ENCODE measurements at places on chromosomes 1 and 21.

- no peak for DNase-seq
These were observed 1092.7 kb downstream of the PLA2G4A start for GRCh38 chr1:187921426-187921825.

- DNase-seq, result no peak
These were observed 9.6 kb downstream of the PTPRU start for GRCh38 chr1:29245876-29246275.

DNA sequence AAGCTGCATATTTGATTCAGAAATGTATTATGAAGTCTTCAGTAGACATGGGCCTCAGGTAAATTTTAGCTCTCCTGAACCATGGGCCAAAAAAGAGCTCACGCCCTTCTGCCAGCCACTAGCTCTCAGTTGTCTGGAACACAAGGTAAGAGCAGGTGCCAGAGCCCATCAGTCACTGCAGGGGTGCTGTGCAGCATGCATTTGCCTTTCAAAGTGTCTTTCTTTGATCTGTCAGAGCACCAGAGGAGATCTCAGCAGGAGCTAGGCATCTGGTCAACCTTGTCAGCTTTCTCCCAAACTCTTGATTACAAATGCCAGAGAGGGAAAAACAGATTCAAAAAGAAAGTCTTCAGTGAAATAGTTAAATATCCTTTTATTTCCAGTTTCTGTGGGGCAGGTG, 332.3 kb downstream of the COL11A1 start:
- no peak for DNase-seq

DNA sequence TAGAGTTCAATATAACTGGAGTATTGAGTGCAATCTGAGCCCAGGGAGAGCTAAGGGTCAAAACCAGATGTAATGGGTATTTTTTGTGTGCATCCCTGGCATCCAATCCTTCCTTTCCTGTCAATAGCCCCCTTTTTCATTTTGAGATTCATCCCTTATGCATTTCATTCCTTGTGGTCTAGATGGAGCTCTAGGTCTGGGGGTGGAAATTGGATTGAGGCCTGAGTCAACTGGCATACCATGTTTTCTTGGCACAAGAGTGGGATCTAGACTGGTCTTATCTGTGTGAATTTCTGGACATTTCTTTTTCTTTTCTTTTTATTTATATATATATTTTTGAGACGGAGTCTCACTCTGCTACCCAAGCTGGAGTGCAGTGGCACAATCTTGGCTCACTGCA, 67.3 kb upstream of the RAB3GAP2 start:
- DNase-seq, result no peak

DNA sequence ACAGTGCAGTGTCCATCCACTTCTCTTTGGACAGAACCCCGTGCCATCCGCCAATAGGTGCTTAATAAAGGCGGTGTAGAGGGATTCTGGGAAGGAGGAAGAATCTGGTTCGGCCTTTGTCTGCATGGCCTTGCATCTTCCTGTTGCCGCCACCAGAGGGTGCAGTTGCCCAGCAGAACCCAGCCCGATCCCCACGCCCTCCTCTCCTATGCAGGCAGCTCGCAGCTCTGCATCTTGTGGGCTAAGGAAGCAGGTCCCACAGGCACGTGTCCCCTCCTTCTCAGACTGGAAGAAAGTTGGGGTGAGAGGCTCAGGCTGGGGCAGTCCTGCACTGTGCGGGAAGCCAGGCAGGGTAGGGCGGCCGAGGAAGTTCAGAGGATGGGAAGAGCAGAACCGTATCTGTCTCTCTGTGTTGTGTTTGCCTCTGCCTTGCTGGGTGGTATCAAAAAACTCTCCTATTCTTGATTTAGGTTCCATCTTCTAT, 20.8 kb downstream of the NAV1 start:
- DNase-seq, result peak; percentile 46

DNA sequence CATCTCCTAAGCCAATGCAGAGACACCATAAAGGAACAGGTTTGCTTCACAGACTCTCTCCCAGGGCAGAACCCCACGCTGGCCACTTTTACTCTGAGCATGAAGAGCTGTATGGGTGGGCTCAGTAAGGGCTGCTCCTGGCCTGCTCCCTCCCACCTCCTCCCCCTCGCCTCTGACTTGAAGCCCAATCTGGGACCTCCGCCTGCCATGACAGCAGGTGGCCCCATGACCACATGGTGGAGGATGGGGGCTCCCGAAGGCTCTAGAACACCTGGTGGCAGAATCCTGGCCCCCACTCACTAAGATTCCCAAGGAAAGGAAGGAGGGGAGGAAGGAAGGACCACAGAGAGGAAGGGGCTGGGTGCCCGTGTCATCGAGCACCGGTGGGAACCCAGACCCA, 23.7 kb downstream of the CASZ1 start:
- no peak for DNase-seq

GRCh38 chr1:43932786-43933385, 715 bp upstream of the ARTN start:
- DNase-seq, result no peak

DNA sequence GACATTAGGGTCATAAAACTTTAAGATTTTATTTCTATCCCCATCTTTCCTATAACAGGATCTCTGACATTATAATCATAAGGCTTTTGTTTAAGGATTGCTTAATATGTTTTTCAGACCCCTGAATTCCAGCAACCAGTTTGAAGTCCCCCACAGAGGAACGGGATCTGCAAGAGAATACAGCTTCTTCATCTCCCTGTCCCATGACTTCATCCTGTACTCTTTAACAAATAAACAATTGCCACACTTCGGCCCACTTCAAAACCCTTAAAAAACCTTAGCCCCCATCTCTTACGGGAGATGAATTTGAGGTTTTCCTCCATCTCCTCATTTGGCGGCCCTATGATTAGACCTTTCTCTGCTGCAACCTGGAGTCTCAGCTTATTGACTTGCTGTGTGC, 35.8 kb downstream of the TESK2 start:
- DNase-seq, result no peak

Measured in effector CD4-positive, alpha-beta T cell (primary cell).